ENCODE measurements at places on chromosomes 11 and 22. TPM values are rescaled to one million over a fixed set of nuclear protein-coding genes. Genes with fewer than 3 reads are reported as not detected.

DNA sequence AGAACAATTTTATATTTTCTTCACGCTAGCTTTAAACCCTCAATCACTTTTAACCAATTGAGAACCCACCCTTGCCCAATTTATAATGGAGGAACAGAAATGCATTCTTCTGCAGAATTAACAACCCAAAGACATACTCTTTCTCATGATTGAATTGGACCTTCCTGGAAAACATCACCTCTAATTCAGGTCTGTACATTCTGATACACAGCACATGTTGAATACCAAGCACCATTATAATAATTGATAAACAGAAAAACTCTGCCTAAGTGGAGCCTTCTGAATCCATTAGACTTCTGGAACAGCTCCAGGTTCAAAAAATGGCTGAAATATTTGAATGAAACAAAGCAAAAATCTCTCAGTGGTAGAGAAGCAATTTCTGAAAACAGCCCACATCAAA, 105.4 kb downstream of the FAM76B start:
- no peak for DNase-seq

DNA sequence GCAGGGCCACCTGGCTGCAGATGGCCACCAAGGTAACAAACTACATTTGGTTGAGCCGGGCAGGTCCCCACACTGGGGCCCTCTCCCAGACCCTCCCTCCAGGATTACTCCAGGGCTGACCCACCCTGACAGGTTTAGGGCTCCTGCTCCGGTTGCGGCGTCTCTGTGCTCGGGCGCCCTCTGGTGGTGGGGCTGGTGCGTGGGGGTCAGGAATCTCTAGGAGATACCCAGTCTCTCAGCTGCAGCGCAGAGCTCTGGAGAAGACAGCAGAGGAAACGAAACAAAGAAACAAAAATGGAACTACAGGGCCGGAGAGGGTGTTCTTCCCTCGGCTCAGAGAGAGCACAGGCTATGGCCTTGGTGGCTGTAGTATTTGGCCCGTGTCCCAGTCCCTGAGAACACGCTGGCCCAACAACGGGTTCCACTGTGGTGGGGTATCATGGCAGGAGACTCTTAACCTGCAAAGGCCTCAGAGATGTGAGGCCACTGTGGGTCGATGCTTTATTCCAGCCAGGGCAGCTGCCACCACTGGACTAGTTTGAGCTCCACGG, 2.4 kb downstream of the C11orf96 start:
- peak; percentile 91 for DNase-seq

DNA sequence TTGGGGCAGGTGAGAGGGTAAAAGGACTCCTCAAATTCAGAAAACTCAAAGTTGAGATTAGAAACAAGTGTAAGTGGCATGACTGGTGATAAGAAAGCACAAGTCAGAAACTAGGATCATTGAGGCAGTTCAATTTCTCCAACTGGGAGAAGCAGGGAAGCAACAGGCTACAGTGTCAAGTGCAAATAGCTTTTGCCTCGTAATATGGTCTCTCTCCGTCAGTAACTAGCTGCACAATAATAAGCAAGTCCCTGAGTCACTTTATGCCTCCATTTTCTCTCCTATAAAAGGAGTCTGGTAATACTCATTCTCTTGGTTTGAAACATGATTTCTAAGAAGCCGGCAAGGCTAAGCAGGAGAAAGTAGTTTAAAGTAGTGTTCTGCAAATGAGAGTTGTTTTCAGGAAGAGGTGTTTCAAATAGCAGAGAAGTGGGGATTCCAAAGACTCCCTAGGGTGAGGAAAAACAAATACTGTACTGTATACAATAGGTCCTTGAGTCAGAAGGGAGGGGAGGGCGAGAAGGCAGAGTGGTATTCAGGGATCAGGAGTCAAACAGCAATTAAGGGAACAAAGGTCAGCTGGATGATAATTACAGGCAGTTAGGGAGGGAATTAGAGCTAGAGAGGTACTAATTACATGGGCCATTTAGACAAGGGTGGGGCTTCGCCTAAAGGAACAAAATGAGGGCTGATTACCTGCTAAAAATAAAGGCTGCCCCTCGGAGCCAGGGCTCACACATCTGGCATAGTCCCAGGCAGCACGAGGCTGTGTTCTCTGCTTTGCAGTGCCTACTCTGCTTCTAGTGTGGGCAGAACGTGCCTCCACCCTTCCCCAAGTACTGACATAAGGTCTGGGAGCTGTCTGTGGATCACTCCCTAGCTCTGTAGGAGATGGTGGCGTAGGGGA, 96.0 kb upstream of the BDNF start:
- DNase-seq = no peak

GRCh38 chr11:113436672-113437252, 38.4 kb downstream of the DRD2 start:
- DNase-seq = no peak

LMO1 gene
- not detected for total RNA-seq

DNA sequence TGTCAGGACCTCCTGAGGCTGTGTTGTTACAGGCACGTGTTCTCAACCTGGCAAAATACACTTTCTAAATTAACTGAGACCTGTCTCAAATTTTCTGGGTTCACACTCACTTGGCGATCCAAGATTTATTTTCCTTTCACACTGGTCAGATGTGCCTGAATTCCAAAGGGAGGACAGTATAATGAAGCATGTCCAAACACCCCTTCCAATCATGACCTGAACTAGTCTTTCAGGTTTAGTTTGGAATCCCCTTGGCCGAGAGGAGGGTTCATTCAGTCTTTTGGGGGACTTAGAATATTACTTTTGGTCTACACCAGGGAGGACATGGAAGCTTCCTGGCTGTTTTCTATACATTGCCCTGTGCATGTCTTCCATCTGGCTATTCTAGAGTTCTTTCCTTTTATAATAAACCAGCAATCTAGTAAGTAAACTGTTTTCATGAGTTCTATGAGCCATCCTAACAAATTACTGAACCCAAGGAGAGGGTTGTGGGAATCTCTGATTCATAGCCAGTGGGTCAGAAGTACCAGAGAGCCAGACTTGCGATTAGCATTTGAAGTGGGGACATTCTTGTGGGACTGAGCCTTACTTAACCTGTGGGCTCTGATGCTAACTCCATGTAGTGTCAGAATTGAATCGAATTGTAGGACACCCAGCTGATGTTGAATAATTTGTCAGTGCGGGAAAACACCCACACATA, 14.8 kb upstream of the TMEM216 start:
- DNase-seq = no peak

GRCh38 chr11:112789481-112789880, 171.7 kb upstream of the NCAM1 start:
- no peak for DNase-seq

DNA sequence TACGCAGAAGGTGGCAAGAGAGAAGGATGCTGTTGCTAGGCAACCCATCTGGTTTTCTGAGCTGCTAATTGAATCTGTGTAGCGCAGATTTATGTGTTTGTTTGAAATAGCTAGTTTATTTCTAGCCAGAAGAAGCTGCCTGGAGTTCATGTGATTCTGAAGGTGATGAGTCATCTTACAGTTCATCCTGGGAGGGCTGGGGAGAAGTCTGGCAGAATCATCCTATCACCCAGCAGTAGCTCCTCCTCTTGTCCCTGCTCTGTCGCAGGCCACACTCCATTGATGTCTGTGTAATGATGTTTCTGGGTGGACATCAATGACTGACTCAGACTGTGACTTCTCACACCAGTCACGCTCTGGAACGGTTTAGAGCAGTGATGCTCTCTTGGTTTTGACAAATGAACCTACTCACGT, 4.8 kb upstream of the FBXO7 start:
- no peak for DNase-seq

CEND1 gene
- 50.0 TPM for total RNA-seq

GRCh38 chr11:35590412-35590811, 27.8 kb upstream of the FJX1 start:
- DNase-seq = no peak

RAG2 gene
- not detected for total RNA-seq

Data from Karpas-422 (cell line).